Omental fat pad (tissue), 4 donors: ENCODE measurements at places on chromosomes 3 and 15. TPM values are rescaled to one million over a fixed set of nuclear protein-coding genes. Genes with fewer than 3 reads are reported as not detected.
A peak's percentile ranks its signal among the peaks of the same experiment; 100 is the strongest.

The RLBP1 gene
- not detected for total RNA-seq

The TF gene
- 36.5 TPM for total RNA-seq

DNA sequence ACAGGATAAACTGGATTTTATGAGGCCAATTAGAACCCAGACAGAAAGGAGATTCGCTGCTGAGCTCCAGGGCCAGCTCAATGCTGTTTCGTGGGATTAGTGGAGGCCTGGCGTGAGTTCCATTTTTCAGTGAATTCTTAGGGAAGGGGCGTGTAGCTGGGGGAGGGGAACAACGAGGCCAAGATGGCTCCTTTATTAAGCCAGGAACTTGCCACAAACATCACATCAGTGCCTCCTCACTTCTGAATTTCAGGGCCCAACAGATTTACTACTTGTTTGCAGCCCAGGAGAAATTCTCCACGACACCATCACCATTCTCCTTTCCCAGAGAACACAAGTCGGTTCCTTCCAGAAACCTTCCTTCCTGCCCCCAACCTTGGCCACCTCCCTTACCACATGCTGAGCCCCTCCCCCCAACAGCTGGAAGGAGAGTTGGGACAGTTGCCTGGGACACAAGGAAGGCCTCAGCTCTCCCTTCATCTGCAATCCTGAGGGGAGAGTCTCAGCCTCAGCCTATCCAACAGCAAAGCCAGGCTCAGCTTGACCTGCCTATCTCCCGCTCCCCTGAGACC, 5.8 kb downstream of the IGDCC4 start:
- DNase-seq = no peak

DNA sequence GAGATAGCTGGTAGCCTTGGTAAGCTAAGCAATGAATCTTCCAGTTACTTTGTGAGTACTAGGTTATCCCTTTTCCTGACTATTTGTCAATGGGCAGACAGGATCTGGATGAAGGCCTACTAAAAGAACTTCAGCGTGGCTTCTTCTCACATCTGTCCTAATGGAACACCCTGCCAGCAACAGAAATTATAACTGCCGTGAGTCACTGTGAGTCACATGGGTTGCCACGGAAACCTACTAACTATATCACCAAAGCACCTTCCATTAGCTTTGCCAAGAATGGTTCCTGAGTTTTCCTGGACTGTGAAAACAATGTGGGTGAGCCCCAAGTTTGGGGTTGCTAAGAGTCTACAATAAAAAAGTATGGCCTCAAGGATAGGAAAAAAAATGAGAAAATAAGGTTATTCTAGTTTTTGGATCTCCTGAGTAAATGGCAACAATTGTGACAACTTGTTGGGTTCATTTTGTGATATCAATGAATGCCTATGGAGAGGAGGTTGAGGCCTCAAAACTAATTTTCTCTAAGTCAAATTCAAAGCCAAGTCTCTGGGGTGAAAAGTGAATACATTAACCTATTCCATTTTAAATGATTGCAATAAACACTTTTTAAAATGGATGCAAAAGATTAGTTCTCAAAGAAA, 195.1 kb upstream of the ICE2 start:
- peak; percentile 50 for DNase-seq

DNA sequence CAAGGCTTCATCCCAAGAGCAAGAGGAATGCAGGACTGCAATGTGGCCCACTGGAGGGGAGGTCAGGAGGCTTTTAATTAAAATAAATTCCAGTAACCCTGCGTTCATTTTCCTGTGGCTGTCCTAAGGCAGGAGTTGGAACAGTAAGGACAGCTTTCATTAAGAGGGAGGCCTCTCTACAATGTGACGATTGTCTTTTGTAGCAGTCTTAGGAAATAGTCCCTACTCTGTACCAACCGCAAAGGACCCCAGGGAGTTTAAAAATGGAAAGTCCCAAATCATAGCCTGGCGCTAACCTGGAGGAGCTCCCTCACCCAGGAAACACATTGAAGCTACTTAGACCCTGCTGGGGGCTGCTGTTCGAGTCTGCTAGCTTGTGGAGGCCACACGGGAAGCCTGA, 62.8 kb downstream of the SYNM start:
- DNase-seq = no peak

DNA sequence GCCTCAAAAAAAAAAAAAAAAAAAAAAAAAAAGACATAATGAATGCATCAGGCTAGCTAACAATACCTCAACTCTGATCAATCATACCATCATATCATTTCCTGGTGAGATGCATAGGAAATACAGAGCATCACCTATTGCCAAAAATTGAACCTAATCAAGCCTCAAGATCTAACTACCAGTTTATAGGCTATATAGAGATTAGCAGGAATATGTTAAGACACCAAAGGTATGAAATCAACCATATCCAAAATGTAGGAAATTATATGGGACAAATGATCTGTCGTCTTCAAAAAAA, 387 bp upstream of the VPS33B start:
- no peak for DNase-seq
